Adipocyte (in vitro differentiated cells): ENCODE measurements at places on chromosomes 2 and 18.

GRCh38 chr2:152405206-152406118 lies 70.5 kb downstream of the FMNL2 start:
- no peak for DNase-seq

GRCh38 chr2:153287109-153287801 lies 191.3 kb downstream of the RPRM start:
- no peak for DNase-seq

DNA sequence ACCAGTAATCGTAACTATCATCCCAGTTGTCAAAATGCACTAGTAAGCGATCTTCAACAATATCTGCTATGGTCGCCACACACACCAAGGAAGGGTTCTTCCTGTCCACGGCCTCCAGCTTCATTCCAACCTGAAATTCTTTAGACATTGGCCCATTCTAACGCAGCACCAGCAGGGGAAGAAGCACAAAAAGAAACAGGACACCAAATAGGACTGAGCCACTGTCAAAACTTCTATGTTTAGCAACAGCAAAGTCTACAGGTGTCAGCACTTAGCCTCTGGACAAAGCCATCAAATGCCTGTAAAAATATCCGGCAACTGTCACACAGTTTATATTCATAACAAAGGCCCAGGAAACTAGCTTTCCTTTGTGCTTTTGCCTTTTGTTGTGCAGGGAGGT lies 175.0 kb downstream of the L3MBTL4 start:
- no peak for DNase-seq

DNA sequence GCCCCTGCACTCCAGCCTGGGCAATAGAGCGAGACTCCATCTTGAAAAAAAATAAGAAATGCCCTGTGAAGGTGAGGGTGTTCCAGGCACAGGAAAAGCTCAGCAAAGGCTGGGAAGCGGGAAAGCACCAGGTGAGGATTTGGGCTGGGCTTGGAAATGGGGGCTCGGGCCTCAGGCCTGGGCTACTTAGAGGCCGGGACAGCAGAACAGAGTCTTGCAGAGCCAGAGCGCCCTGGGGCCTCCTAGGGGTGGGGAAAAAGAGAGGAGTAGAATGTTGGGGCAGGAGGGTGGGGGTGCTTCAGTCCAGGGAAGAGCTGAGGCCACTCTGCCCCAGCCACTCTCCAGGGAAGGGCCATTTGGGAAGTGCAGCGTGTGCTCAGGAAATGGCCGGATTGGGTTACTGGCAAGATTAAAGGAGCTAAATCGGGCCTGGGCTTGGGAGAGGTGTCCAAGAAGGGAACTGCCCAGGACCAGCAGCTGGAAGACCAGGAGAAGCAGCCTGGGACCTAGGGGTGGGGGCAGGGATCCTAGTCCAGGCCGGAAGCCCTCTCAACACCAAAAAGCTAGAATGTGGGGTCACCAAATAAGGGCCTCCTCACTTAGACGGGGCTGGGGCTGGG lies 13.8 kb upstream of the DES start:
- peak; percentile 3 for DNase-seq

GRCh38 chr2:118032169-118033013 lies 18.5 kb upstream of the CCDC93 start:
- peak; percentile 77 for DNase-seq

DNA sequence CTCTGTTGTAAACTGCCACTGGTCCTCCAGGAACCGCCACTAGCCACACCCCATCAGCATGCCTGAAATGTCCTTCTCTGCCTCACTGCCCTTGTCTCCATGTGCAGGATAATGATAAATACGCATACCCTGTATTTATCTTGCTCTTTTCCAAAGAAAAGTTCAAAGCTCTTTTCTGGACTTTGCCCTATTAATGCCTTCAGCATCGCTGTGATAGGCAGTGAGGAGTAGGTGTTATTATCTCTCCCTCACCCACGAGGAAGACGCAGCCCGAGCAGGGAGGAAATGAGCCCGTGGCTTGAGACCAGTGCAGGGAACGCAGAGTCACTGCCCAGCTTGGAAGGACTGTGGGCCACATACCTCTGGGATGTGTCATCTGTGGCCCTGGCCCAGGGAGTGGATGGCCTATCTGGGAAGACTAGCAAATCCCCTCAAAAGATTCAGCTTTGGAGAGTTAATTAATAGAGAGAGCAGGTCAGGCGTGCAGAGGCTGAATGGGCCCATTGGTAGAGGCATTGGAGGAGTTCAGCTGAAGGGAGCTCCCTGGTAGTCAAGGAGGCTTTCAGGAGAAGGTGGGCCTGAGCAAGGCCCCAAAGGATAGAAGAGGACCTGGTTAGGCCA lies 39.5 kb upstream of the MCFD2 start:
- DNase-seq, result peak; percentile 81
